OCI-M1 (cell line): ENCODE measurements at places on chromosomes 4 and X.
A peak's percentile ranks its signal among the peaks of the same experiment; 100 is the strongest.

- peak; percentile 7 for DNase-seq
Measured at GRCh38 chrX:100864657-100865391, 9.3 kb downstream of the NOX1 start.

DNA sequence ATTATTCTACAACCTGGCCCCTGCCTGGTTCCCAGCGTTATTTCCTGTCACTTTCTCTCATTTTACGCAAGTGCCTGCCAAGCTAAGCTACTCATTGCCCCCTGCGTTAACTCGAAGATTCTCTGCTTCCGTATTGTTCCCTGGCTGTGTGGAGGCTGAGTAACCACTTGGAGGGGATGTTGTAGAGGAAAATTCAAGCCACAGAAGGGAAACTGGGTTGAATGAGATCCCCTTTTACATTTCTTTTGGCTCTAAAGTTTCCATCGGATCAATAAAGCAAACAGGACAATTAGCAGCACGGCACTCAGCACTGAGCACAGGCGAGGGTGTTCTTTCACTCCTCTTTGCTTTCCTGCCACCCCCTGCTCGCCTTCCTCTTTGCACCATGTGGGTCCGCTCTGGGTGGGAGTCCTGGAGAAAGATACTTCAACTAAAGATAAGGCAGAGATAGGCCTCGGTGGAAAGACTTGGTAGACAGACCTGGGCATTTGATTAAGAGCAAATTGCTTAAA is 4.2 kb upstream of the TMSB4X start:
- DNase-seq: no peak

DNA sequence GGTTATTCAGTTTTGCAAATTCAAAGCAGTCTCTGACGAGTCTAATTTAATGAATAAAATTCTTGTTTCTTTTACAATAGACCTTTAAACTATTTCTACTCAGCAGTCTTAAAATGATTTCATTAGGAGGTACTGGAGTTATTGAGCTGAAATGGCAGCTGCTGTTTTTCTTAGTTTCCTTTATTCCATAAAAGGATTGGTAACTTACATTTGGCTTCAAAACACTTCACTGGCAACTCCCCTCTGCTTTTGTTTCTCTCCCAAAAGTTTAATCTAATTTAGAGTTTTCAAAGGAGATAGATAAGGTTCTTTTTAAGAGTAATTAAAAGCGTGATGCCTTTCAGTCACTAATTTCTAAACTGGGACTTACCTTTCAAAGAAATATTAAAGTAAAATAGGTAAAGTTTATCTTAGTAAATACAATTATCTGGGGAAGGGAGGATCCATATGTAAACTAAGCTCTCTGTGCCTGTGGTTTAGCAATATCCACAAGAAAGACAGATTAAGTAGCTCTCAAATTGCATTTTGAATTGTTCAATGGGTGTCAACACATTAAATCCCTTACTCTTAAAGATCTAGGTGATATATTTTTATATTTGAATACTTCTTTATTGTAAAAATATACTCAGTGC is 17.1 kb upstream of the PCDH10 start:
- DNase-seq: peak; percentile 28

GRCh38 chr4:142413485-142413884 is 432.6 kb downstream of the INPP4B start:
- no peak for DNase-seq

GRCh38 chrX:45765767-45766166 is 565.1 kb upstream of the DIPK2B start:
- no peak for DNase-seq

GRCh38 chr4:170770664-170771063 is 680.9 kb upstream of the AADAT start:
- no peak for DNase-seq

GRCh38 chr4:92307181-92307580 is 3.4 kb downstream of the GRID2 start:
- DNase-seq: no peak

GRCh38 chr4:119478446-119479179 is 150.0 kb downstream of the PDE5A start:
- no peak for DNase-seq

DNA sequence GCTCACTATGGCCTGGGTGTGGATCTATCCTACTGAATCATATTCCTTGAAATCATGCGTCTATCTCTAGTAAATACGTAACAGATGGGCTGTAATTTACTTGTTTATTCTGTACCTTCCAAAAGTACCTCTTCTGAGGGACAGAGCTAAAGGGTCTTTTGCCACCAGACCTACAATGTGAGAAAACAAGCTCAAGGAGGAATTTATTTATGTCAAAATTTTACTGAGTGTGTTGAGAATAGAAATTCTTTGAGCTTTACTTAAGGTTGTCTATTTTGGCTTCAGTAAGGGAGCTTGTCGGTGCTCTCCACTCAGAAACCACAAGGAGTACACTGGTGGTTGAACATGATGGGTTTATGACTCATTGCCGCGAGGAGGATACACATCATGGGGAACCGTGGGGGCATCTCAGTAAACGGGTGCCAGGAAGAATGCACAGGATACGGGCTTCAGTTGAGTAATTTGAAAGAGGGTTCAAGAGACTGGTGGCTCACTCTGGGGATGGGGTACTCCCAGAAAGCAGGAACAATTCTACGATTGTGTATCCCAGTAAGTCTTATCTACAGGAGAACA is 3.0 kb downstream of the ANK2 start:
- DNase-seq: peak; percentile 96

DNA sequence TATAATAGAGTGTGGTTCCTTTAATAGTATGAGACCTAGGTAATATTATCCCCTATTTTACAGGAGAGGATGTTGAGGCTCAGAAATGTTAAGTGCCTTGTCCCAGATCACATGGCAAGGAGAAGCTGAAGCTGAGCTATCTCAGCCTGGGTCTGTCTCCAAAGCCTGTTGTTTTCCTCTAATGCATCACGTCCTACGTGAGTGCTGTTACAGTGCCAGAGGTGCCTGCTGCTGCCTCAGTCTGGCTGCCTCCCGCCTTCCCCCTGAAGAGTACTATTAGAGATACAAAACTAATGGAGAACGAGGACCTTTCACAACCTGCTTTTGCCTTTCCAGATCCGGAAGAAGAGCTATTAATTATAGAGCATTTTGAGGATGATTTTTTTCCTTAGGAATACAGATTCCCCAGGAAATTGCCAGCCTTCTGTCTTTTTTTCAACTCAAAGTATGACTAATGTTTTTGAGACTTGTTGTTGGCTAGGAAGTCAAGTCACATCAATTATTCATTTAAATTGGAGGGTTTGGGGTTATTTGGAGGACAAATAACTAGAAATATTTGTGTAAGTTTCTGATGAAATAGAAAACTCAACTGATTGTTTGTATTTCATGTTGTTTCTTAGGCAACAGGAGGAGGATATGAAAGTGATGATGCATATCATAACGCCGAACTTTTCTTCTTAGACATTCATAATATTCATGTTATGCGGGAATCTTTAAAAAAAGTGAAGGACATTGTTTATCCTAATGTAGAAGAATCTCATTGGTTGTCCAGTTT is 43.9 kb upstream of the MTMR1 start:
- DNase-seq: no peak

DNA sequence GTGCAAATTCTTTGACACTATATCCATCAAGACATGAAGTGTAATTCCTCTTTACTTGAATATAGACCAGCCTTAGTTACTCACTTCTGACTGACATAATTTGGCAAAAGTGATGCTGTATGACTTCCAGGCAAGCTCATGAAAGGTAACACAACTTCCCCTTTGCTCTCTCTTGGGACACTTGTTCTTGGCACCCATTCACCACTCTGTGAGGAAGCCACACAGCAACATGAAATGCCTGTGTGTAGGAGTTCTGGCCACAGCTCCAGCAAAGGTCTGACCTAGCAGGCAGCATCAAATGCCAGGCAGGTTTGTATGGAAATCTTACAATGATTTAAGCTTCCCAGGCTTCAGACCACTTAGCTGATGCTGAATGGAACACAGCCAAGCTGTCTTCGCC is 280.3 kb downstream of the PDHA2 start:
- no peak for DNase-seq

DNA sequence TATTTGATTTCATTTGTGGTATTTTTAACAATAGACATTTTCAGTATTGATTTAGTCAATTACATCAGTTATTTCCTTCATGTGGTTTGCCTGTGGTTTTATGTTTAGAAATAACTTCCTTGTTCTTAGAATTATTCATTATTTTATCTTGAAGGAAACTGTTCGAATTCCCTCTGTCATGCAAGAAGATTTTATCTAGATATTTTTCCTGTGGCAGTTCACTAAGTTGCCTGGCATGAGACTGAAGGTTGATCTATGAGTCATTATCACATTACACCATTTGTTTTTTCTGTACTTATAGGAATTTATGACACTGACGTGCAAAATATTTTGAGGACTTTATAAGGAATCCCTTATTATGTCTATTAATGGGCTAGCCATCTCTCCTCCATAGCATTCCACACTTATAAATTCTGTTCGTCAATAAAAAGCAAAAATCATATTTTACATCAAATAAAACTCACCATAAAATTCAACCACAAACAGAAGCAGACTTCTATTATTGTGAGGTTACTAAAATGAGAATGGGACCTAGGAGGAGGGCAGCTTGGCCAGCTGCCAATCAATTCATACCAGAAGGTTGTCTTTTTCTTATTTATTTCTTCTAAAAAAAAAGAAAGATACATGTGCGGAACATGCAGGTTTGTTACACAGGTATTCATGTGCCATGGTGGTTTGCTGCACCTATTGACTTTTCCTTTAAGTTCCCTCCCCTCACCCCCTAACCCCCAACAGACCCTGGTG is 179.0 kb downstream of the KCNIP4 start:
- peak; percentile 72 for DNase-seq
